Activated CD4-positive, alpha-beta memory T cell treated with anti-CD3 and anti-CD28 coated beads, Interleukin-2, amount 10 ng/mL, durations not matched to agents 7 days and 5 days (primary cell): ENCODE measurements at places on chromosomes 5 and 9.

- no peaks in the 10 kb centered on the region for H3K36me3 ChIP-seq
- peaks cover 6% of the 10 kb centered on the region for H3K27me3 ChIP-seq
- DNase-seq, result no peak
- no peak overlapping the region for H3K4me3 ChIP-seq
These were observed 131.8 kb downstream of the ROR2 start for GRCh38 chr9:91818225-91818585.

- no peak overlapping the region for H3K4me3 ChIP-seq
- no peaks in the 10 kb centered on the region for H3K4me1 ChIP-seq
- DNase-seq, result no peak
- peaks cover 75% of the 10 kb centered on the region for H3K36me3 ChIP-seq
These were observed 26.6 kb downstream of the OTULINL start for GRCh38 chr5:14608169-14608568.

GRCh38 chr9:133918111-133918813 lies 73.9 kb downstream of the VAV2 start:
- H3K4me3 ChIP-seq, result no peak overlapping the region
- no peak for DNase-seq
- H3K36me3 ChIP-seq, result no peaks in the 10 kb centered on the region
- H3K27me3 ChIP-seq, result no peaks in the 10 kb centered on the region
- H3K4me1 ChIP-seq, result no peaks in the 10 kb centered on the region

GRCh38 chr9:28032268-28032590 lies 458.9 kb upstream of the C9orf72 start:
- H3K4me3 ChIP-seq, result no peak overlapping the region
- H3K36me3 ChIP-seq, result no peaks in the 10 kb centered on the region
- DNase-seq, result no peak

DNA sequence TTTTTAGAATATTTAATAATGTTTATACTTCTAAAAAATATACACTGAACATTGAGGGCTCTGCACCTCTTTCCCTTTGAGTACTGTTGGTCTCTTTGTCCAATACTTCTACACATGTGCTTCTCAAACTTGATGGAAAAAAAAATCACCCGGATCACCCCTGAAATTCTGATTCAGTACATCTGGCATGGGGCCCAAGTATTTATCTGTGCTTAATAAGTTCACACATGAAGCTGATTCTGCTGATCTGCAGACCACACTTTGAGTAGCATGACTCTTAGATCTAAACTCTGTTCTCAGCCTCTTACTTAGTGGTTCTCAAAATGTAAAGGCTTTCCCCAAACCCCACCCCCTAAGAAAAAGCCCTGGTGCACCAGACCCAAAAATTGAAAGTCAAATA lies 12.0 kb downstream of the RUSC2 start:
- no peak for DNase-seq
- H3K4me1 ChIP-seq, result peaks cover 5% of the 10 kb centered on the region

GRCh38 chr5:159442206-159442850 lies 112.0 kb upstream of the IL12B start:
- peaks cover 57% of the 10 kb centered on the region for H3K27me3 ChIP-seq
- DNase-seq, result no peak
- H3K36me3 ChIP-seq, result no peaks in the 10 kb centered on the region
- peaks cover 7% of the 10 kb centered on the region for H3K4me1 ChIP-seq

DNA sequence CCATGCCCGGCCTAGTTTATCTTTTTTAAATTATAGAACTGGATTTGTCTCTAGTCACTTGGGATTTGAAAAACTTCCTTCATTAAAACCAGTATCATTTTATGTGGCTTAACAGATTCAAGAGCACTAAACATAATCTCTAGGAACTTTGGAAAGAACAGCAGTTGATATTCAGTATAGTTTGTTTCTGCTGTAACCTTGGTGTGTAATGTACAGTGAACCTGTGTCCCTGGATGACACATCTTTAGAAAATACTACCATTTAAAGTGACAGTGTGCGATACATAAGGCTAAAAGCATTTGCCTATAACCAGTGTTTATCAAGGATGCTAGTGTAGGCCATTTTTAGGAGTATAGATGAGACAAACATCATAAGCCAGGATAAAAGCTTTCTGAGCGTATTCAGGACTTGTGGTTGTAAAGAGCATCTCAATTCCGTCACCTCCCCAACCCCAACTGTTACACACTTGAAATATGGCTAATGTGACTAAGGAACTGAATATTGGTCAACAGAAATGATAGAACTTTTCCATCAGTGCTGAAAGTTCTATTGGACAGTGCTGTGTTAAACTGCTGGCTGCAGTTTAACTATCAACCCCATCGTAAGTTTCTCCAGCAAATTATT lies 4.4 kb downstream of the SNX18 start:
- DNase-seq, result no peak
- H3K36me3 ChIP-seq, result peaks cover 68% of the 10 kb centered on the region
- H3K4me1 ChIP-seq, result peaks cover 64% of the 10 kb centered on the region
- H3K27me3 ChIP-seq, result peaks cover 1% of the 10 kb centered on the region
- no peak overlapping the region for H3K27ac ChIP-seq

GRCh38 chr5:135977375-135977928 lies 22.7 kb upstream of the LECT2 start:
- no peaks in the 10 kb centered on the region for H3K4me1 ChIP-seq
- H3K27me3 ChIP-seq, result peaks cover 35% of the 10 kb centered on the region
- H3K27ac ChIP-seq, result no peak overlapping the region
- no peaks in the 10 kb centered on the region for H3K36me3 ChIP-seq
- no peak overlapping the region for H3K4me3 ChIP-seq

- H3K36me3 ChIP-seq, result peaks cover 26% of the 10 kb centered on the region
- H3K27me3 ChIP-seq, result peaks cover 10% of the 10 kb centered on the region
- H3K4me1 ChIP-seq, result peaks cover 43% of the 10 kb centered on the region
- no peak overlapping the region for H3K27ac ChIP-seq
These were observed 3.5 kb downstream of the AHRR start for GRCh38 chr5:324736-325612.

- DNase-seq, result no peak
- H3K27ac ChIP-seq, result no peak overlapping the region
- H3K4me1 ChIP-seq, result no peaks in the 10 kb centered on the region
- H3K27me3 ChIP-seq, result no peaks in the 10 kb centered on the region
These were observed 136.9 kb downstream of the OLFM1 start for GRCh38 chr9:135224286-135224877.

GRCh38 chr9:79224672-79225433 lies 346.9 kb upstream of the TLE4 start:
- no peaks in the 10 kb centered on the region for H3K27me3 ChIP-seq
- no peaks in the 10 kb centered on the region for H3K36me3 ChIP-seq
- no peak for DNase-seq
- H3K27ac ChIP-seq, result no peak overlapping the region
- no peak overlapping the region for H3K4me3 ChIP-seq

DNA sequence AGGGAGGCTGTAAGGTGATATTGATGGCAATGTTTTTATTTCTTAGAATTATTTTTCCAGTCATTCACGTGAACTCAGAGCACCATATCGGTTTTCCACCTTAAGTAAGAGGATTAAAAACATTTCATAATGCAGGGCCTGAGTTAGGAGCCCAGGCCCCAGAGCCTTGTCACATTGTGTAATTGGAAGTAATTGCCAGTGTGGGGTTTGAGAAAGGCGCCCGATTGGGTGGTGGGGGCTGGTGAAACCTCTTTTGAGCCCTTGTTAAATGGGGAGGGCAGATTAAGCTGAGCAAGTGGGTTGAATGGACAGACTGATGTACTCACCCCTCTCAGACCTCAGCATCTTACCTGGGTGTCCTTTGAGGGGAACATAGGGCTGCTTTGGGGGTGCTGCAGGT lies 116.7 kb upstream of the PITX1 start:
- H3K27ac ChIP-seq, result no peak overlapping the region
- H3K4me3 ChIP-seq, result no peak overlapping the region
- no peaks in the 10 kb centered on the region for H3K36me3 ChIP-seq
- DNase-seq, result no peak

DNA sequence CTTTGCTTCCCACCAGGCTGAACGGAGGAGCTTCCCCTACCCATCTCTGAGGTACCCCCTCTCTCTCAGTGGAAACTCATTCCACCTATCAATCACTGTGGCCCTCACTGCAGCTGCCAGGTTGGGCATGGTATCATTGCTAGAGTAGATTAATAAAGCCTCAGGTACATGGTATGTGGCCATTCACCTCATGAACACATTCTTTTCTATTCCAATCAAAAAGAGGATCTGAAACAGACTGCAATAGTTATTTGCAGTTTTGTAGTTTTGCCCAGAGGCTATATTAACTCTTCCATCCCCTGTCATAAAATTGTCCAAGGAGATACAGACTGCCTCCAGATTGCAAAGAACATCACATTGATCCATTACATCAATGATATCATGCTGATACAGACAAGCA lies 85.8 kb upstream of the MVB12B start:
- H3K4me1 ChIP-seq, result no peaks in the 10 kb centered on the region
- H3K27ac ChIP-seq, result no peak overlapping the region
- no peak overlapping the region for H3K4me3 ChIP-seq
